ENCODE measurements at places on chromosomes 5 and 9. TPM values are rescaled to one million over a fixed set of nuclear protein-coding genes. Genes with fewer than 3 reads are reported as not detected.
A peak's percentile ranks its signal among the peaks of the same experiment; 100 is the strongest.

ACOT12 gene
- not detected for total RNA-seq

MEGF9 gene
- 15.0 TPM for total RNA-seq

SAXO1 gene
- total RNA-seq: 0.10 TPM

RXFP3 gene
- total RNA-seq: not detected

GAPT gene
- total RNA-seq: not detected

GRCh38 chr9:14175778-14176177, 138.2 kb downstream of the NFIB start:
- DNase-seq: no peak

SNCAIP gene
- total RNA-seq: 0.39 TPM

DNA sequence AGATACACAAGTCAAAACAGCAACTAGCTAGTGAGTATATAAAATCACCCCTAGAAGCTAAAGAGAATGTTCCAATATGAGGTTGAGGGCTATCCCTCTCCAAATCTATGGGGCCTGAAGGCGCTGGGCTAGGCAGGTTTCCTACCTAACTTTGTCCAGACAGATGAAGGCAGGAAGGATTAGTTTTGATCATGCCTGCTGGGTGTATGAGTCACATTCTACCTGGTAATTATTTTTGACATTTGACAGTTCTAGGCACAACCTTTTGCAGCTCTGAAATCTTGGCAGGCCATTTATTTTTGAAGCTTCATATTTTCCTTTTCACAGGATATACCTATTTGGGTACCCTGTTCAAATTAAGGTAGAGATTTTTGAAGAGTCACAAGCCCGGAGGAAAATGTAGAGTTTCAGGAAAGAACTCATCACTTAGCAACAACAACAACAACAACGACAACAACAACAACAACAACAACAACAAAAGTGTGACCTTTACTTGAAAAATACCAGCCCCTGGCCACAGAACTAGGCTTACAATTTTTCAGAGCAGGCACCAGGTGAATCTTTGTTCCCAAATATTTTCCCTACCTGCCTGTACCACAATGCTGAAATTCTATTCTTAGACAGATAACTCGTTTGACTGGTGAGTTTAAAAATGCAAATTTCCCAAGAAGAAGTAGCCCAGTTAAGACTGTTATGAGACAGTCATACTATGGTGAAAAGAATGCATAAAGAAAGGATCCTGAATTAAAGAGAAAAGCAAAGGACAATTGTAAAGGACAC, 175.5 kb upstream of the TUT7 start:
- DNase-seq: peak; percentile 11

PPP1R26 gene
- total RNA-seq: 17.1 TPM

JADE2 gene
- total RNA-seq: 19.8 TPM

DNA sequence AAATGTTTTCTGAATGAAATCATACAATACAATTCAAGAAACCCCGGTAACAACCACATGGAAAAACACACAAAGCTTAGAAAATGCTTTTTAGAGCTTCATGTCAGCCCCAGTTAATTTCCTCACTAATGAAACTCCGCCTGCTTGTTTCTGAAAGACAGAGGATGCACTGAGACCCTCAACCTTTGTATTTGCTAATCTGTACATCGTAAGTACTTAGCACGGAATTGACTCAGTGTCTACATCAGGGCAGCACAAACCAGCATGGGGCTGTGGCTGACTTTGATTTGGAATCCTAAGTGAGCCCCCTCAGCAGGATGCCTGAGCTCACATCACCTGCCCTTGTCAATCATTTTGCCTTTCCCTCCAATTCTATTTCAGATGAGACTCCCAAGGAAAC, 499.1 kb upstream of the MPDZ start:
- peak; percentile 12 for DNase-seq

DNA sequence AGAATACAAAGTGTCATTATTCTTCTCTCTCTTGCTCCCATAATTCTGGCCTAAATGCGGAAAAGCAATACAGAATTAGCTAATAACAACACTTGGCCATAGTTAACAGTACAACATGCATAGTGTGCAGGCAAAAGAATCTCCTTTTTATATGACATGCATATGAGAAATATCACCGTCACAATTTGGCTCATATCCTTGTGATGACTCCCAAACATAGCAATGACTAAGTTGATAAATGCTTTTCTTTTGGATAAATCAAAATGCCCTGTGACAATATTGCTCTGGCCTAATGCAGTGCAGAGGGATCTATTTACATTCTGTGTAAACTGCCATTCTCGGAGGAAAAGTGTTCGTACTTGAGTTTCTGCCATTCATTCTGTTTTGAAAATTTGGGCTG, 121.9 kb upstream of the GHR start:
- peak; percentile 0 for DNase-seq

GDF9 gene
- total RNA-seq: not detected

GRCh38 chr5:50653946-50654345, 12.5 kb upstream of the PARP8 start:
- no peak for DNase-seq

DNA sequence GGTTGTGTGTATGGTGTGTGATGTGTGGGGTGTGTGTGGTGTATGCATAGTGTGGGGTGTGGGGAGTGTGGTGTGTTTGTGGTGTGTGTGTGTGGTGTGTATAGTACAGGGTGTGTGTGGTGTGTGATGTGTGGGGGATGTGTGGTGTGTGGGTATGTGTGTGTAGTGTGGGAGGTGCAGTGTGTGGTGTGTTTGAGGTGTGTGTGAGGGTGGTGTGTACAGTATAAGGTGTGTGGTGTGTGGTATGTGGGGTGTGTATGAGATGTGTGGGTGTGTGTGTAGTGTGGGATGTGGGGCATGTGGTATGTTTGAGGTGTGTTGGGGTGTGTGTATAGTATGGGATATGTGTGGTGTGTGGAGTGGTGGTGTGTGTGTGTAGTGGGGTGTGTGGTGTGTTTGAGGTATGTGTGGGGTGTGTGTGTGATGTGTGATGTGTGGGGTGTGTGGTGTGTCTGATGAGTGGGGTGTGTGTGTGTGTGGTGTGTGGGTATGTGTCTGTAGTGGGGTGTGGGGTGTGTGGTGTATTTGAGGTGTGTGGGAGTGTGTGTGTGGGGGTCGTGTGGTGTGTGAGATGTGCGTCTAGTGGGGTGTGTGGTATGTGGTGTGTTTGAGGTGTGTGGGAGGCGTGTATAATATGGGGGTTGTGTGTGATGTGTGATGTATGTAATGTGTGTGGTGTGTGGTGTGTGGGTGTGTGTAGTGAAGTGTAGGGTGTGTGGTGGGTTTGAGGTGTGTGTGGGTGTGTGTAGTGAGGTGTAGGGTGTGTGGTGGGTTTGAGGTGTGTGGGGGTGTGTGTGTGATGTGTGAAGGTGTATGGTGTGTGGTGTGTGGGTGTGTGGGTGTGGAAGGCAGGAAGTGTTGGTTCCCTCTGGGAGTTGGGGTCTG, 8.6 kb downstream of the ECSCR start:
- DNase-seq: no peak

- DNase-seq: no peak
Measured at GRCh38 chr5:148904440-148904839, 78.0 kb downstream of the ADRB2 start.

ZFP2 gene
- total RNA-seq: not detected

All from M059J (cell line).